ENCODE measurements at places on chromosomes 1 and 21. TPM values are rescaled to one million over a fixed set of nuclear protein-coding genes. Genes with fewer than 3 reads are reported as not detected.

Gene SLC9C2
- not detected for total RNA-seq

Gene CDC73
- total RNA-seq = 17.0 TPM

Gene MCOLN2
- total RNA-seq = 9.8 TPM

Gene PM20D1
- 66.5 TPM for total RNA-seq

Gene DMRTA2
- total RNA-seq = not detected

Gene CSMD2
- 0.18 TPM for total RNA-seq

Gene ARHGEF16
- 8.7 TPM for total RNA-seq

Gene IL19
- total RNA-seq = not detected

Gene KANK4
- 0.65 TPM for total RNA-seq

Gene FMO5
- 29.9 TPM for total RNA-seq

Gene PAFAH2
- 16.9 TPM for total RNA-seq

Gene KIF2C
- total RNA-seq = 2.1 TPM

Gene SERTAD4
- 24.1 TPM for total RNA-seq

Gene SMIM11
- 24.3 TPM for total RNA-seq

Gene PCBP3
- 7.3 TPM for total RNA-seq

Gene GLIS1
- total RNA-seq = 0.34 TPM

Gene BARHL2
- total RNA-seq = not detected

Gene NBPF4
- not detected for total RNA-seq

Gene TBX15
- total RNA-seq = 3.3 TPM

Gene OR2M3
- not detected for total RNA-seq

Gene AMPD1
- total RNA-seq = not detected

Gene UTS2
- not detected for total RNA-seq

Gene PRRX1
- total RNA-seq = 16.9 TPM

Gene CDCA8
- total RNA-seq = 2.7 TPM

Gene TMPRSS15
- total RNA-seq = not detected

Gene CIART
- total RNA-seq = 37.4 TPM

Gene GABPB2
- 16.2 TPM for total RNA-seq

Gene SLC2A5
- total RNA-seq = 3.3 TPM

Gene IKBKE
- total RNA-seq = 19.1 TPM

Gene HPDL
- 1.1 TPM for total RNA-seq

Gene MIA3
- 62.3 TPM for total RNA-seq
